ENCODE measurements at places on chromosomes 6 and 20.

- no peak for DNase-seq
These were observed 38.4 kb downstream of the AKAP7 start for GRCh38 chr6:131173680-131174079.

DNA sequence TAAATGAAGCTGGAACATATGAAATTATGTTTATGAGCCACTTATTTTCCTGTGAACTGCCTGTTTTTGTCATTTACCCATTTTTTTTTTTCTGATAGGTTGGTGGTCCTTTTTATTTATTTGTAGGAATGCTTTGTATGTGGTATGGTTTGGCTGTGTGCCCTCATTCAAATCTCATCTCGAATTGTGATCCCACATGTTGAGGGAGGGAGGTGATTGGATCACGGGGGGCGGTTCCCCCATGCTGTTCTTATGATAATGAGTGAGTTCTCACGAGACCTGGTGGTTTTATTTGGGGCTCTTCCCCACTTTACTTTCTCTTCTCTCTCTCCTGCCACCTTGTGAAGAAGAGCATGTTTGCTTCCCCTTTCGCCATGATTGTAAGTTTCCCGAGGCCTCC is 77.3 kb downstream of the CDH26 start:
- no peak for DNase-seq

- no peak for DNase-seq
These were observed 125.3 kb upstream of the EXOC2 start for GRCh38 chr6:818196-818595.

DNA sequence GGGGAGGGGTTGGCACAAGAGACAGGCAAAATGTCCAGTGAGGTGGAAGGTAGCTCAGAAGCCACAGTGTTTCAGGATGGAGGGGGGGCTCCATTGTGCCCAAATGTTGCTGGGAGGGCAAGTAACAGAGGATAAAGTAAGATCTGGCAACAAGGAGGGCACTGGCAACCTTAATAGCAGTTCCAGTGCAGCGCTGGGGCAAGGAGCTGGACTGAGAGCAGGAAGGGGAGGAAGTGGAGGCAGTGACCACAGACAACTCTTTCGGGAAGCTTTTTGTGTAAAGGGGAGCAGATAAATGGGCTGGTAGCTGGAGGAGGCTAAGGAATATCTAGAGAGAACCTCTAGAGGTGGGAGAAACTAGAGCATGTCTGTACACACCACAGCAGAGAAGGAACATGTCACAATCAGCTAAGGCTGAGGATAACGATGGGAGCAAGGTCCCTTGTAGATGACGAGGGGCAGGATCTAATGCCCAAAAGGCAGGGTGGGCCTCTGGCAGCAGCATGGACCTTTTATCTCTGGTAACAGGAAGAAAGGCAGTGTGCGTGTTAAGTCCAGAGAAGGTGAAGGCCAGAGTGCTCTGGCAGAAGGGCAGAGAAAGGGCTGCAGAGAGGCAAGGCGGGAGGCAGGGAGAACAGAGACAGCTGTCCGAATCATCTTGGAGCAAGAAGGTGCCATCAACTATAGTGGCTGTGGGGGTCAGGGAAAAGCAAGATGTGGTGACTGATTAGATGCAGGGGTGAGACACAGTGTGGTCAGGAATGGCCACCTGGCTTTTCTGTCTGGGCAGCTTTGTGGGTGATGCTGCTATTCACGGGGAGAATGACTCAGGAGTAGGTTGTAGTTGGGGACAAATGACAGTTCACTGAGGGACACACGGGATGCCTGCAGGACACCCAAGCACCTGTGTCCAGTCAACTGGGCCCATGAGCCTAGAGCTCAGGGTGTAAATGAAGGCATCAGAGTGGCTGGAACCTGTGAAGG is 17.4 kb downstream of the TMEM242 start:
- DNase-seq: no peak

DNA sequence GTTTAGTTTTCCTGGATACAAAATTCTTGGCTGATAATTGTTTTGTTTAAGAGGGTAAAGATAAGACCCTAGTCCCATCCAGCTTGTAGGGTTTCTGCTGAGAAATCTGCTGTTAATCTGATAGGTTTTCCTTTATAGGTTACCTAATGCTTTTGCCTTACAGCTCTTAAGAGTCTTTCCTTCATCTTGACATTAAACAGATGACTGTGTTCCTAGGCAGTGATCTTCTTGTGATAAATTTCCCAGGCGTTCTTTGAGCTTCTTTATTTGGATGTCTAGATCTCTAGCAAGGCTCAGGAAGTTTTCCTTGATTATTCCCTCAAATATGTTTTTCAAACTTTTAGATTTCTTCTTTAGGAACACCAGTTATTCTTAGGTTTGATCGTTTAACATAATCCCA is 134.0 kb downstream of the MAP3K4 start:
- DNase-seq: no peak

GRCh38 chr6:130679684-130680083 is 147.5 kb upstream of the SMLR1 start:
- no peak for DNase-seq

DNA sequence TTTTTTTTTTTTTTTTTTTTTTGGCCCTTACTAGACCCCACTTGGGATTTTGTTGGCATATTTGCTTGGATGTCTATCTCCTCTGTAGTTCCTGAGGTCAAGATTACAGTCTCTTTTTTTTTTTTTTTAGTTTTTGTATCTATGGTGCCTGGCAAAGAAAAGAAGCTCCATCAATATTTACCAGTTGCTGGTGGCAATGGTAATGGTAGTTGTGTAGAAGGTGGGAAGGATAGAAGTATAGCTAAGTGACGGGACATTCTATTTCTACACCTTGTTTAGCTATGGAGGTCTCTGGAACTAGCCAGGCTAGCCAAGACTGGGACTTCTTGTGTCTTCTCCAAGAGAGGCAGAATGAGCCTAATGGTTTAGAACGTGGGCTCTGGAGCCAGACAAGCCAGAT is 42.2 kb upstream of the TNFAIP3 start:
- DNase-seq: no peak

DNA sequence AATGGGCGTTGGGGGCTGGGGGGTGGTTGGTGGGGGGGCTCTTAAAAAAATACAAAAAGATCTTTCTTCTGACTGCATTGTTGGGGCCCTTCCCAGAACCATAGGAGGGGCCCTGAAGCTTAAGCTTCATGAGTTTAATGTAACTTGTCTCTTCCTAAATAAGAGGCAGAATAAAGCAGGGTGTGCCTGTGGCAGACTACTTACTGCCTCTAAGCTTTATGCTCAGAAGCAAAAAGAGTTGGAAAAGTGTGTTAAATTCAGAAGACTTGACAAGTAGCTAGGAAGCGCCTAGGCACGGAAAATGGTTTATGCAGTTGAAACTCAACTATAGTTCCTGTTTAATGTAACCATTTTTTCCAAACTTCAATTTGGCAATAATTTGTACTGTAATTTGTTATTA is 44.5 kb downstream of the TIAM2 start:
- no peak for DNase-seq

GRCh38 chr6:8888468-8888867 is 453.1 kb upstream of the SLC35B3 start:
- no peak for DNase-seq

DNA sequence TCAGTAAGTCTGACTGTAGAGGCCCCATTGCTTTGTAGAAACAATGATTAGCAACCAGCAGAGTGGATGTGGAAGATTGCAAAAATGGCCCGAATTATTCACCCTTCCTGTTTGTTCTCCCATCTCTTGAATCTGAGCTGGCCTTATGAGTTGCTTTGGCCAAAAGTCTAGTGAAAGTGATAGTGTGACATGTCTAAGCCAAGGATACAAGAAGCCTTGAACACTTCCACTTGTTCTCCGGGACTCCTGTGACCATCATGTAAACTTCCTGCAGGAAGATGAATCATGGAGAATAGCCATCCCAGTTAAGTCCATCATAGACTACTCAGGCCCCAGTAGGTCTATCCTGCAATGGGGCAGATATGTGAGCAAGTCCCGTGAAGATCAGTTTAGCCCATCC is 252.0 kb upstream of the JAG1 start:
- DNase-seq: no peak

- DNase-seq: no peak
These were observed 187.5 kb downstream of the BACH2 start for GRCh38 chr6:90109141-90109540.

GRCh38 chr6:4018924-4019236 is 60.1 kb downstream of the FAM217A start:
- no peak for DNase-seq

DNA sequence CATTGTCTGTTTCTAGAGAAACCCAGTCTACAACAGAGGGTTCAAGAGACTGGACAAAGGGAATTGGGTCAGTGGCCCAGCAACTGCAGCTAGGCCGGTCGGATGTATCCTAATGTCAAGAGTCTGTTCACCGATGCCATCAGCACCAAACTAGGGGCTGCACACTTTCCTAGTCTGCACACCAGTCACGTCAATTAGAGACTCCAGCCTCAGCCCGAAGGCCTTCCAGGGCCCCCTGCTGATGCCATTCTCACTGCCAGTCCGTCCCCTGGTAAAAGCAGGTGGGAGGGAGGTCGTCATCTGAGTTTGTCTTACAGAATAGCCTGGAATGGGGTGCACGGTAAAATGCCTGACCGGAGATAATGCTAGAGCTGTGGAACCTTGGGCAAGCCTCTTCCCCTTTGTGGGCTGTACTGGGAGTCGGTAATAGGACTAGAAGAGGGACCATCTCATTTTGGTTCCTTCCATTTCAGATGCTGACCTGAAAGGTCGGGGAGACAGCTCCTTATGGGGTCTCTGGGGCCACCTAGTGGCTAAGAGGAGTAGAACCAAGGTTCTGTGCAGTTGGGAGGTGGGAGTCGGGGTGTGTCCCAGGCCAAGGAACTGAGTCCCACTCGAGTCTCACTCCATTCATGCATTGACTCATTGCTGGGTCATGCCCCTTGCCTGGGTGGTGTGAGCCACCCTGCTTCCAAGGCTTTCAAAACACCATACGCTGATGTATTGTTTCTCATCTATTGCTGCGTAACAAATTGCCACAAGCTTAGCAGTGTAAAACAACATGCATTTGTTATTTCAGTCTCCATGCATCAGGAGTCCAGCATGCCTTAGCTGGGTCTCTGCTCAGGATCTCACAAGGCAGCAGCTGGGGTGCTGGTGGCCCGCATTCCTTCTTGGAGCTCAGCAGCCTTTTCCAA is 5.1 kb downstream of the SOX12 start:
- DNase-seq: no peak

GRCh38 chr20:61847420-61847748 is 218.3 kb downstream of the TAF4 start:
- no peak for DNase-seq

DNA sequence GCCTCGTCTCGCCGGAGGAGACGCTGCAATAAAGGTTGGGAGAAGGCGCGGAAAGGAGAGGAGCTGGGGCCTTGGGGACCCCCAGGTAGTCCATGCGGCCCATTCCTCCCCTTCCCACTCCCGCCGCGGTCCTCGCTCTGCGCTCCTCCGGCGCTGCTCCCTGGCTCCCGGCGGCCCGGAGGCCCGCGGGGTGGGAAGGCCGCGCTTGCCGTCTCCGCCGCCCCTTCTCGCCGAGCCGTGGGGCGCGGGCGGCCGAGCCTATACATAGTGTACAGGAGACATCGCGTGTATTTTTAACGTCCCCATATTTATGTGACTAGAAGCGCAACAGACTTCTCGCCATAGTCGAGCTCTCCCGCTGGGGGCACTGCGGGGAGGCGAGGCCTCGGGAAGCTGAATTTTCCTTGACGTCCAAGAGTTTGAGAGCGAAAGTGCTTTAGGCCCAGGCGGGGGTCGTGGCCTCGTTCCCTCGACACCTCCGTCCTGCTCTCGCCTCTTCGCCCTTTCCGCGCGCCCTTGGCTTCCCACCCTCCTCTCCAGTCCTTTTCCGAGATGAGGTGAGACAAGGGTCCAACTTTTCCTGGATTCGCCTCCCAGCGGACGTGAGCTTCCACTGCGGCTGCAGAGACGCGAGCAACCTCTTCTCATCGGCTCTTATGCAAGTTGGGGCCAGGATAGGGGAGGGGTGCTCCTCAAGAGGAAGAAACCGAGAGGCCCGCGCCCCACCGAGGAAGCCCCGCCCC is 29.0 kb downstream of the SLC12A5 start:
- no peak for DNase-seq

GRCh38 chr20:33606118-33606771 is 55.9 kb upstream of the C20orf144 start:
- DNase-seq: no peak

GRCh38 chr6:133730881-133731280 is 158.0 kb upstream of the TCF21 start:
- DNase-seq: no peak

DNA sequence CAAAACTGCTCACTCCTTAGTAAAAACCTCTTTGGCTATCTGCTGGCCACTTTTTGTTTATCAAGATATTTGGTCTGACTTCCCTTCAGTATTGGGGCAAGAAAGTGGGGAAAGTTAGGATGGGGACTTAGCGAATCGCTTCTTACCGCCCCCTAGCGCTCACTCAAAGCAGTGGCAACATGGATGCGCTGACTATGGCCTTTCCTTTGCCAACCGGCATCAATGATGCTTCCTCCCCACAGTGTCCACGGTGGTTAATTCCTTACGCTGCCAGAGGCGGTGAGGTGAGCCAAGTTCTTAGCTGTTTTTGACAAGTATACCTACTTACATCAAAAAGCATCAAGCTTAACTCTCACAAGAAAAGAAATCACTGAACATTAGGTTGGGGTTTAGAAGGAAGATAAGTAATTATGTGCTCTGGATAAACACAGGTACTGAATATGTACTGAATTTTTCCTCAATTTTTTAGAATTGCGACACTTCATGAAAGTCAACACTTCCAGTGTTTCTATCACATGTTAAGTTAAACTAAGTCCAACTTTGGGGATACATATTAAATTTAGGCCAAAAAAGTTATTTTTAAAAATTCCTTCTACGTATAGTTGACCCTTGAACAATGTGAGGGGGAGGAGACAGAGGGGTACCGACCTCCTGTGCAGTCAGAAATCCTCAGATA is 86.7 kb downstream of the GMDS start:
- no peak for DNase-seq

DNA sequence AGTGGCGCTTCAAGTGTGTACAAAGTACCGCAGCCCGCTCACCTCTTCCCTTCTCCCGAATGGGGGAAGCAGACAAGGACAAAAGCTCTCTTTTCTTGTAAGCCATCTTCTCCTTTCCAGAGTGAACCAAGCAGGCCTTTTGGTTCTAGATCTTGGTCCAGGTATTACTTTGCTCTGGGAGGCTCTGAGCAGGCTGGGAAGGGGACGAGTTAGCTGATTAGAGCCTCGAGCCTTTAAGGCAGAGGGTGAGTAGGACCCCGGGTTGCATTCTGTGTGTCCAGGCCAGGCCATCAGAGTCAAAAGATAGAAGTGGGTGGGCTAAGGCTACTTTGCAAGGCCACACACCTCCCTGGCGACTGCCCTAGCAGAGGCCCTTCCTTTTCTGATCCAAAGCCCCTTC is 57.6 kb downstream of the GTF2H5 start:
- no peak for DNase-seq

DNA sequence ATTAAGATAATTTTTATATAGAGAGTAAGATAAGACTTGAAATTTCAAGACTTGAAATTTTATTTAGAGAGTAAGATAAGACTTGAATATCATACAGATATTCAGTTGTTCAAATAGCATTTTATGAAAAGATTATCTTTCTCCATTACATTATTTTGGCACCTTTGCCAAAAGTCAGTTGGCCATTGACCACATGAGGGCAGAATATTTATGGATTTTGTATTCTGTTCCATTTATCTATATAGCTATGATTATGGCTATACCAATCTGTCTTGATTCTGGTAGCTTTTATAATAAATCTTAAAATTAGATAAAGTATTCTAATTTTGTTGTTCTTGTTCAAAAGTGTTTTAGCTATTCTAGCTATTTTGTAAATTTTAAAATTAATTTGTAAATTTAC is 537.9 kb upstream of the GJE1 start:
- DNase-seq: no peak

GRCh38 chr20:11777387-11778205 is 140.1 kb upstream of the BTBD3 start:
- no peak for DNase-seq
